ENCODE measurements at places on chromosomes 7 and 10.

DNA sequence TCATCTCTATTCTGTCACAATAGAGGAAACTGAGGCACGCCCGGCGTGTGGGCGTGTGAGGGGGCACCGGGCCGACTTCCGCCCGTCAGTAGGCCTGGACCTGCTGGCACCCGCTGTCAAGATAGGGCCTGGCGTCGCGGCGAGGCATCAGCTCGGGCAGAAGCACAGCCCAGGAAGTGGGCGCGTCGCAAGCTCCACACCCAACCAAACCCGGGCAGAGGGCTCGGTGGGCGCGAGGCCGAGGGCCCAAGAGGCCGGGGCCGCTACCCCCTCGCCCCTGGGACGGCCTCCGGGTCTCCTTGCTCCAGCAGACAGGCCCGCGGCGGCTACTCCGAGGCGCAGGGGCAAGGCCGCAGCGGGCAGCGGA, 91.2 kb downstream of the SPAG6 start:
- DNase-seq = no peak

- no peak for DNase-seq
These were observed 28.4 kb downstream of the DAGLB start for GRCh38 chr7:6419310-6419773.

- no peak for DNase-seq
These were observed 63.5 kb downstream of the COBL start for GRCh38 chr7:51253157-51253556.

- DNase-seq = no peak
These were observed 71.8 kb downstream of the AFAP1L2 start for GRCh38 chr10:114332301-114333192.

- no peak for DNase-seq
These were observed 109.0 kb downstream of the CCDC71L start for GRCh38 chr7:106551936-106552335.

GRCh38 chr10:17729630-17730029, 22.4 kb upstream of the TMEM236 start:
- no peak for DNase-seq

All from cortex of kidney (tissue), 1 donor.